ENCODE measurements at places on chromosomes 3 and 15.

DNA sequence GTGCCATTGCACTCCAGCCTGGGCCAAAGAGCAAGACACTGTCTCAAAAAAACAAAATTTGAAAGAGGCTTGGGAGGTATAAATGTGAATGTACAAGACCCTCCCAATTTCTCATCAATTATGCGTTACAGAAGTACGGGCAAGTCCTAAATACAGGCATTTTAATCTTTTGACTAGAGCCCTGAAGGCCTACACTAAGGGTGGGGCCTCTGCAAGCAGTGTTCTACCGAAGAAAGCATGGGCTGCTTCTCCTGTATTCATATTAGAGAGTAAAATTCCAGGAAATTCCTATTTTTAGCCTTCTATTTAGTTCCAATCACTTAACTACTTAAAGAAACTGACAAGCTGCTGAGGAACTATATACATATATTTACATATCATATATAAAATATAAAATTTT is 25.7 kb downstream of the PBRM1 start:
- no peak for DNase-seq

DNA sequence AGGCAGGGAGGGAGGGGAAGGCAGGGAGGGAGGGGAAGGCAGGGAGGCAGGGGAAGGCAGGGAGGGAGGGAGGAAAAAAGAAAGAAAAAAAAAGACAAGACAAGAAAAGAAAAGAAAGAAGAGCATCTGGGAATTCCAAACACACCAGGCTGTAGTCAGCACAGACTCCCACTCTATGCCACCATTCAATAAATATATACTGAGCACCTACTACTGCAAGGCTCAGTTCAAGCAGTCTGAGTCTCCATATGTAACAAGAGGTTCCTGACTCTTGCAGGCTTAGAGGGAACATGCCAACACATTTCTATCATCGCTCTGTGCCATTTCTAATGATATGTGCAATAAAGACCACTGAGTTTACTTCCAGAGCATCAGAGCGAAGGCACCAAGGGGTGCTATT is 47.7 kb downstream of the ANXA2 start:
- no peak for DNase-seq

DNA sequence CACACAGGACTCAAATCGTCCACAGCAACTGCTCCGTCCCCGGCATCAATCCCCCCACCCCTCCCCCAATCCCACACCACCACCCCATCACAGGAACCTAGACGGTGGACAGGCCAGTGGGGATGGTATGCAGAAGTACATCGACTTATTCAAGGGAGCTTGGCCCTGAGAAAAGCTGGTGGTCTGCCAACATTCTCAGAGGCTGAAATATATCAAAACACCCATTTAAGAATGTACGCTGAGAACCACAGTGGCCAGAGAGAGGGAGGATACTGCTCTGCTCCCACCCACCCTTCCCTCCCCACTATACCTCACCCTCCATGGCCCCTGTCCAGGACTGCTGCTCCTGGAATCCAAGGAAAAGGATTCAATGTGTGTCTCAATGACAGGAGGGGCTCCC is 12.4 kb upstream of the USP3 start:
- DNase-seq = no peak

- DNase-seq = no peak
Measured at GRCh38 chr15:78997981-78998499, 53.2 kb upstream of the CTSH start.

- DNase-seq = no peak
Measured at GRCh38 chr15:61764141-61764540, 296.1 kb downstream of the VPS13C start.

DNA sequence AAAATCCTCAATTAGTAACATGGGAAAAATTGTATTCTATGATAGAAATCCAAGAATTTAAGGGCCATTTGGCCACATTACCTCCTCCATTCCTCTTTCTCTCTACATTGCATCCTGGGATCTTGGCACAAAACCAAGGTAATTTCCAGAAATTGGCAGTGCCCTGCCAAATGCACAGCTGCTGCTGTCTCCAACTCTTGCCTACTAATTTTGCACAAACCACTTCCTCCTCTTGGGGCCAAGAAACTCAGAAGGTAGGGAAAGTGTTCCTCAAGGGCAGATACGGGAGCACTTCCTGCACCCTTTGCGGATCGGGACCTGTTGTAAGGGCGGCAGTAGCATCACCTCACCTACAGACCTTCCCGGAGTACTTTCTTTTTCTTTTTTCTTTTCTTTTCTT is 57.8 kb downstream of the MAP3K13 start:
- no peak for DNase-seq

DNA sequence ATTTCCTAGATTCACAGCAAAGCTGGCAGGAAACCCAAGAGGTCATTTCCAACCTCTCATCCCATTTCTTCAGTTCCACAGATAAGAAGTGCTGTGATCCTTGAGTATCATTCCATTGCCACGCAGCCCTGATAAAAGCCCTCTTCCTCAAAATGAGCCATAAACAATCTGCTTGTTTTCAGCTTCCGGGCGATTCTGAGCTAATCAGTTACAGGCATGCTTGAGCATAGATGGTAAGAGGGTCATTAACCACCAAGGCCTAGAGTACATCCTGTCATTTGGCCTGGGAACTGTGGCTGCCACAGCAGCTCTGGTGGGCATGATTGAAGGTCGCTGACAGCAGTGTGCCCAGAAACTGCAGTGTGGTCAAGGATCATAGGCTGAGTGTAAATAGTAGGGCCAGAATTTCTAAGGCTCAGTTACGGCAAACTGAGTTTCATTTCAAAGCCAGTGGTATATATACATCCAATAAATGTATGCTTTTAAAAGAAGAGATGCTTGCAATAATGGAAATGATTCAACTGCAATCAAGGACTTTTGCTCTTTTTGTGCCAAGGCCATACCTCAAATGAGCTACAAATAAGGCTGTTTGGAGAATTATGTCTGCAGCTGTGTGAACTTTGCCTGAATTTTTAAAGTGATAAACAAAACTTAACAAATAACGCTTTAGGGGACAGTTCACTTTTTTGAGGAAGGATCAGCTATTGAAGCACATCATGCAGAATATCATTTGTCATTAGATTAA is 47.3 kb downstream of the P3H2 start:
- no peak for DNase-seq

DNA sequence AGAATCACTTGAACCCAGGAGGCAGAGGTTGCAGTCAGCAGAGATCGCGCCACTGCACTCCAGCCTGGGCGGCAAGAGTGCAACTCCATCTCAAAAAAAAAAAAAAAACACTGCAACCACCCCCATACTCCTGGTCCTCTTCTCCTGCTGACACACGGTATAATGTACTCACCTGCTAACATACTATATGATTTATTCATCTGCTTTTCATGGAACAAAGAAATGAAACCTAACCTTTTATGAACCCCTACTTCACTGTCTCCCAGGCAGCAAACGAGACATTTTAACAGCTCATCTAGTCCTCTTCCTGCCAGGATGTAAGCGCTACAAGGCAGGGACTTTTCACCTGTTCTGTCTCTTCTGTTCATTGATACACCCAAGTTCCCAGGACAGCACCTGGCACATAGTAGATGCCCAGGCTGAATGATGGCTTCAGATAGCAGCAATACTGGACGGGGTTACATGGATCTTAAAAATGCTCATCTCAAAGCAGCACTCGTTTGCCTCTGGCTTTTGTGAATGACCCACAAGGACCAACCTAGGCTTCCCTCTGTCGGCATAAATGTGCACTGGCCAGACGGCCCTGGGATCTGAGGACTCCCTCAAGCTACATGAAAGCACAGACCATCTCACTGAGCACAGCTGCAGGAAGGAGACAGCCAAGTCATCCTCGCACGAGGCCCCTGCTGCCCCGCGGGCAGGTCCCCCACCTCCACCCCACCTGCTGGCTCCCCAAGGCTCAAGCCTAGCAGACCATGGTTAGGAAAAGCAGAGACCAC is 20.3 kb downstream of the XXYLT1 start:
- no peak for DNase-seq

- DNase-seq = no peak
Measured at GRCh38 chr3:133023362-133023761, 14.8 kb upstream of the TMEM108 start.

- DNase-seq = no peak
Measured at GRCh38 chr3:12178091-12178820, 19.5 kb upstream of the TIMP4 start.

DNA sequence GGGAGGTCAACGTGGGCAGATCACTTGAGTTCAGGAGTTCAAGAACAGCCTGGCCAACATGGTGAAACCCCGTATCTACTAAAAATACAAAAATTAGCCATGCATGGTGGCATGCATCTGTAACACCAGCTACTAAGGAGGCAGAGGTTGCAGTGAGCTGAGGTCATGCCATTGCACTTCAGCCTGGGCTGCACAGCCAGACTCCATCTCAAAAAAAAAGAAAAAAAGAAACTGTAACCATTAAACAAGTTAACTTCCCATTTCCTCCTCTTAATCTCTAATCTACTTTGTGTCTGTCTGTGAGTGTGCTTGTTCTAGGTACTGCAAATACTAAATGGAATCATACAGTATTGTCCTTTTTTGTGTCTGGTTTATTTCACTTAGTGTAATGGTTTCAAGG is 2.7 kb downstream of the RBM6 start:
- no peak for DNase-seq

GRCh38 chr3:121063628-121064027 is 155.6 kb downstream of the STXBP5L start:
- DNase-seq = no peak

DNA sequence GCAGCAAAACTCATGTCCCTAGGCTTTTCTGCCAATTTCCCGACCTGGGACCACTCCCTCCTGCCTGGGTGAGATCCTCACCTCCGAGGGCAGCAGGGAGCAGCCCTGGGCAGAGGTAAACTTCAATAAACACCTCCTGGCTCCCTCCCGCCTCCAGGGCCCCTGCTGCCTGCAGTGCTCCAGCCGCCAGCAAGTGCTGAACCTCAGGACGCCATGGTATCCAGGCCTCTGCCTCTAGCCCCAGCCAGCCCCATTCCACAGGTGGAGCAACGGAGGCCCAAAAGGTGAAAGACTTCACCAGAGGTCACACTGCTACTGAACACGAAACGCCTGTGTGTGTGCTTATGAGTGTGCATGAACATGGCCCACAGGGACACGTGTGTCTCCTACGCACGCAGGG is 59.9 kb upstream of the LINGO1 start:
- no peak for DNase-seq

DNA sequence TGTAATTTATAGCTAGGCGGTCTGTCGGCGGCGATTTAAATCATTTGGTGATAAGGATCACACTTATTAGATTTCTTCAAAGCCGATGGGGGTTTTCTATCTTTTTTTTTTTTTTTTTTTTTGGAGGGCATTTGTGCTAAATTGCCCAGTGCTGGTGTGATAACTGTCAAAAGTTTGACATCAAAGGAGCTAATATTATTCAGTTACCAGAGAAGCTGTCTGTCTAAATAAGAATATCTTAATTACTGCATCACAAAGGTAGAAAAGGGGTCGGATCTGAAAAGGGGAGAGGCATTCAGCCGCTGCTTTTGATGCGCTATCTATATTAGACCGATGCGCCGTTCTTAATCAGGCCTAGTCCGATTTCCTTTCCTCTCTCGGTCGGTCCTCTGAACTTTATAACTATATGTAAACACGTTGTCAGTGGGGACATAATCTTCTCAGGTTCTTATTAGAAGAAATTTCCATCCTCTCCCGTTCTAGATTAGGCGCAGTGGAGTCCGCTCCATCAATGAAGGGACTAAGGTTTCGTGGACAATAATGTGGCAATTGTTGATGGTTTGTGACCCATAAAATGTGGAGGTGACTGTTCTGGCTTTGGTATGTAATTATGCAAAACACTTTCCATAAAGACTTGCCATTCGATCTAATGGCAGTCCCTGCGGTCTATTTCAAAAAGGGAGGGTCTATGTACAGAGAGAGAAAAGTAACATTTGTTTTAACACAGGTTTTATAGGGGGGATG is 31.7 kb downstream of the NR2F2 start:
- no peak for DNase-seq

- DNase-seq = no peak
Measured at GRCh38 chr3:81579744-81580143, 181.7 kb downstream of the GBE1 start.

DNA sequence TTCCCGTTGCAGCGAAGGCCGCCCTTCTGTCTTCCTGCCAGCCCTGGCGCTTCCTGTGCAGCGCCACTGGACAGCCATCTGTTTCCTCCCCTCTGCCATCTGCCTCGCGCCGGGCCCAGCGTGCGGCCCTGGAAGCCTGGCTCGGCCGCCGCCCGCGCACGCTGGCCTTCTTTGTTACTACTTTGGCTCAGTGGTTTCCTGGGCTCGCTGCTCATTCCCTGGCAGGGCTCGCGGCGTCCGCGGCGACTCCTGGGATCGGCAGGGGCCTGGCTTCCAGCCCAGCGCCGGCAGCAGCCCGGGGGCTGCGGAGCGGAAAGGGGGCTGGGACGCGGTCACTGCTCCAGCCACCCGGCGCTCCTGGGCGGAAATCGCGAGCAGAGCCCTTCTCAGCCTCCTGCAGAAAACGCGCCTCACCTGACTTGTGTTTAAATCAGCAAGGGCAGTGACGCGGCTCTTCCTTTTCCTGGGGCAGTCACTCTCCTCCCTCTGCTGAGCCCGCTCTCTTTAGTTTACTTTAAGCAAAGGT is 10.0 kb downstream of the CMTM7 start:
- DNase-seq = no peak

GRCh38 chr3:149514471-149514870 is 40.0 kb downstream of the TM4SF4 start:
- no peak for DNase-seq

GRCh38 chr15:40310001-40310959 is 2.5 kb upstream of the PLCB2 start:
- no peak for DNase-seq

DNA sequence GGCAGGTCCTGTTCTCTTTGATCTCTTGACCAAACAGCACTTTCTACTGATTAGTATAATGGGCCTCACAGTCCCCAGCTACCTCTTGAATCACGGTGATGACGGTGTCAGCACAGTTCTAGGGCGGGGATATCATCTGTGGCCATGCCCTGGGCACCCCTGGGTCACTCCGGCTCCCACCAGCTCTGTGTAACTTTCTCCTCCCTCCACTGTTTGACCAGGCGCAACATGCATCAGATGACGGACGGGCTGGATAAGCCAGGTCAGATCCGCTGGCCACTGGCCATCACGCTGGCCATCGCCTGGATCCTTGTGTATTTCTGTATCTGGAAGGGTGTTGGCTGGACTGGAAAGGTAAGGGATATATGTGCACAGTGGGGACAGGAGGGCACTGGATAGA is 29.6 kb downstream of the SLC6A1 start:
- no peak for DNase-seq

DNA sequence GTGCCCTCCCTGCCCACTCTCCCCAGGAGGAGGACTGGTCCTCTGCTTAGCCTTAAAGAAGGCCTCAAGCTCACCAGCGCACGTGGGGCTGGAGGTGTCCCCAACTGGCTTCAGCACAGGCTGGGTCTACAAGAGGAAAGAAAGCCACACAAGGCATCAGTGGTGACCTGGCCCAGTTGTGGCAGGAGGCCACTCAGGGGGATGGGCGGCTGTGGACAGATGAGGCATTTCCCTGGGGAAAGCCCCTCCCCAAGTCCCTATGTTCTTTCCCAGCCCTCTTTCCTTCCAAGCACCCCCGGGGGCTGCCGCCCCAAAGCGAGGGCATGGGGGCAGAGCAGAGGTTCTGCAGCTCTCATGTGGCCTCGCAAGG is 155.2 kb upstream of the TLE3 start:
- no peak for DNase-seq

- no peak for DNase-seq
Measured at GRCh38 chr3:11089931-11090330, 64.4 kb upstream of the HRH1 start.

GRCh38 chr15:60052796-60053195 is 48.7 kb downstream of the FOXB1 start:
- DNase-seq = no peak
